ENCODE measurements at places on chromosomes 12 and 14.

DNA sequence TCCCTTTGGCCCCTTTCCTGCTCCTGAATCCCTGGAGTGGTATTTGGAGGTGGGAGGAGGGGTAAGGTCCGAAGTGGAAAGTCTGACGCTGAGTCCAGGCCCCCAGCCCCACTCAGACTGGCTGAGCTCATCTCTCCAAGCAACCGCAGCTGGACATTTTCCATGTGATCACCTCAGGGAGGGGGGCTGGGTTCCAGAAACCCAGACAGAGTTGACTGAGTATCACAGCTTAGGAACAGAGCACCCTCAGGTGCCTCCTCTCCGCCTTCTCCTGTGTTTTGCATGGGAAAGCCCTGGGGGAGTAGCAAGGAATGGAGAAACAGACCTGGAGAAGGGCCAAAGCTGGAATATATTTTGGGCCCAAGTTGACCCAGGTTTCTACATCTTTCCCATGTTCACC lies 8.0 kb upstream of the ITGA5 start:
- no peak for DNase-seq

DNA sequence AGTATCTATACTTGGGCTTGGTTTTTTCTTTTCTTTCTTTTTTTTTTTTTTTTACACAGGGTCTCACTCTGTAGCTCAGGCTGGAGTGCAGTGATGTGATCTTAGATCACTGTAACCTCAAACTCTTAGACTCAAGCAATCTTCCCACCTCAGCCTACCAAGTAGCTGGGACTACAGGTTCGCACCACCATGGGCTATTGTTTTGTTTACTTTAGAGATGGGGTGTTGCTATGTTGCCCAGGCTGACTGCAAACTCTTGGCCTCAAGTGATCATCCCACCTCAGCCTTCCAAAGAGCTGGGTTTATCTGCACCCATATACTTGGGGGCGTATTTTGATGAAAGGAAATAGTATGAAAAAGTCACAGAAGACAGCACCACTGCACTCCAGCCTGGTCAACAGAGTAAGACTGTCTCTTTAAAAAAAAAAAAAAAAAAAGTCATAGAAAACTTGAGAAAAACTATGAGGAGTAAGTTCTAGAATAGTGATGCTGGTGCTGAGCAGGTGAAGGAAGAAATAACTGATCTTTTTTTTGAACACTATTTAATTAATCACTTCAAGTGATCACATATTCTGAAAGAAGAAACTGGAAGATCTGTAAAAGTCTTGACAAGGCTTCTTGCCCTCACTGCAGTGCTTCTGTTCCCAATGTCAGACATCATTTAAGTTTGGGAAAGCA lies 53.8 kb upstream of the NPFF start:
- no peak for DNase-seq

DNA sequence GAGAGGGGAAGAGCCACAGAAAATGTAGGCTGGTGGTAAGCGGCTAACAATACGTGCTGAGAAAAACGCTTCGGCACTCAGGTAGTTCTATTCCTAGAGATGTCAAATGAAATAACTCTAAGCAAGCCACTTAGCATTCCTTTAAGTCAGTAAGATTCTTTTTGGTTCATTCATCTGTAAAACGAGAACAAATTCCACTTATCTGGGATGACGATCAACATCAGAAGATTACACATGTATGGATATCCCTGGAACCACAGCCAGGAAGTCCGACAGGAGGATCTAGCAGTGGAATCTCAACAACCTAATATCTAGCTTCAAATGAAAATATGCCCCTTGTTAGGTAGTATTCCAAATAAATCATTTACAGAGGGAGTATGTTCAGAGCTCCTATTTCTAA lies 74.6 kb upstream of the CDKN3 start:
- DNase-seq = no peak

GRCh38 chr14:36241183-36241582 lies 64.7 kb upstream of the PTCSC3 start:
- no peak for DNase-seq

GRCh38 chr12:55755246-55755645 lies 12.3 kb downstream of the GDF11 start:
- DNase-seq = no peak

GRCh38 chr12:3288690-3289089 lies 202.3 kb upstream of the PRMT8 start:
- no peak for DNase-seq

- no peak for DNase-seq
Measured at GRCh38 chr14:89386212-89386886, 30.7 kb downstream of the FOXN3 start.

- DNase-seq = no peak
Measured at GRCh38 chr12:105467710-105468366, 137.3 kb downstream of the C12orf75 start.

DNA sequence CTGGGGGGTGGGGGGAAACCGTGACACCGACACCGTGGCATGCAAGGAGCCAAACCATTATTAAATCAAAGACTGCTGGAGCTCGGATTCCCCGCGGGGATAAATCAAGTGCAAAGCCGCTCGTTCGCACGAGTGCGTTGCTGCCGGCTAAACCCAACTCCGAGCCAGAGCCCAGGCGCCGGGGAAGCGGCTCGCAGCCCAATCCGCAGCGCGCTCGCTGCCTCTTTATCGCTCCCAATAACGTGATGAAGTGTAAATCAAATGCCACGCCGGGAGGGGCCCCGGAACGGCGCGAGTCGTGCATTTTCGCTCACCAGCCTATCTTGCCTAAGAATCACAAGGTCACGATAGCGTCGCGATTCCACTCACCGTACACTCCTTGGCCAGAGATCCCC lies 1.3 kb downstream of the MDGA2 start:
- DNase-seq = no peak

- no peak for DNase-seq
Measured at GRCh38 chr14:88333036-88333435, 10.0 kb upstream of the KCNK10 start.

- DNase-seq = no peak
Measured at GRCh38 chr12:111174961-111175345, 193.9 kb downstream of the PHETA1 start.

GRCh38 chr12:29543036-29543435 lies 45.5 kb upstream of the OVCH1 start:
- no peak for DNase-seq

GRCh38 chr14:95320078-95320895 lies 579 bp upstream of the CLMN start:
- no peak for DNase-seq

- DNase-seq = no peak
Measured at GRCh38 chr12:83472772-83473171, 786.1 kb downstream of the TMTC2 start.

GRCh38 chr12:47557386-47557785 lies 148.4 kb downstream of the RPAP3 start:
- no peak for DNase-seq

DNA sequence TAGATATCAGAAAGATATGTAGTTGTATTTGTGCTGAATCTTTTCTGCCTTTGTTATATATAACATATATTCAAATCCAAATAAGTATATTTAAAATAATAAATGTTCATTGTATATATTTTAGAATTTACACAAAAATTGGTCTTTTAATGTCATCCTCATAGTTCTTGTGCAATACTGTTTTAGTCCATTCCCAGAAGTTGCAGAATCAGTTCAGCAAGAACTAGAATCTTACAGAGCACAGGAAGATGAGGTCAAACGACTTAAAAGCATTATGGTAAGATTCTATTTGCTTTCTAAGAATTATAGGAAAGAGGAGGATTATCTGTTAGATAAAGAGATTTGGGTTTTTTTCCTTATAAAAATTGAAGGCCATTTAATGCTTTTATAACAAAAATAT lies 51.0 kb downstream of the SCFD1 start:
- no peak for DNase-seq

GRCh38 chr12:115817389-115817788 lies 460.1 kb downstream of the MED13L start:
- no peak for DNase-seq

GRCh38 chr14:102209224-102209966 lies 69.7 kb downstream of the WDR20 start:
- DNase-seq = no peak

- DNase-seq = no peak
Measured at GRCh38 chr14:24857277-24857676, 192.7 kb downstream of the STXBP6 start.

GRCh38 chr12:96766232-96766631 lies 140.8 kb upstream of the NEDD1 start:
- no peak for DNase-seq

DNA sequence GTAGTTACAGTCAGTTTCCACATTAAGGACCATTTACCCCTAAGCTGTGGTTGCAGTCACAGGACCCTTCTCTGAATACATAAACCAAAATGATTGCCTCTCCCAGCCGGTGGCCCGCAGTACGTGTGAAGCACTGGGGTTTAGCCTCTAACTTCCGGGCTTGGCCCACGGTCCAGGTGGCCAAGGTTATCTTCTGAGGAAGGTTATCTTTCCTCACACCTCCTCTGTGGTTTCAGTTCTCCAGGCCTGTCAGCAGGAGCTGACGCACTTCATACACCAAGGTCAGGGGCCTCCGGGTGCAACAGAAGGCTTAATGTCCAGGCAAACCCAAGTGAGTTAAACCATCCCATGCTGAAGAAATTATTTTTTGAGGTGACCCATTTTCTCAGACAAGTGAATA lies 291.0 kb upstream of the FKBP4 start:
- DNase-seq = no peak

- no peak for DNase-seq
Measured at GRCh38 chr12:120658286-120659150, 18.1 kb downstream of the CABP1 start.

- no peak for DNase-seq
Measured at GRCh38 chr14:81344481-81345160, 55.5 kb downstream of the STON2 start.

GRCh38 chr12:68227356-68227755 lies 1.7 kb upstream of the IL26 start:
- DNase-seq = no peak

DNA sequence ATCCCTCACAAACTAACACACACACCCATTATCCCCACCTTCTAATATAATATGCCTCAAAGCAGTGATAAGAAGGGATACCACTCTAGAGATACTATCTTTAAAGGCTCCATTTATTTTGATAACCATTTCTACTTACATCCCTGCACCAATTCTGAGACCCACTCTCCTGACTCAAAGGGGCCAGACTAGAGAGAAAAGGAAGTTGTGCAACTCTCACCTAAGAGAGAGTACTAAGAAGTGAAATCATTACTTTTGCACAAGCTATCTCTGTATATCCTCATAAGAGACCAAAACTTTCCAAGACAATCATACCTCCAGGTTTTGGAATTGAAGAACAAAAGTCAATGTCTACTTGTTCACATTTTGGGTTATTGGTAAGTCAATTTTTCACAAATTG lies 45.4 kb upstream of the USP15 start:
- no peak for DNase-seq

- DNase-seq = no peak
Measured at GRCh38 chr12:115295886-115296285, 611.9 kb upstream of the TBX3 start.

DNA sequence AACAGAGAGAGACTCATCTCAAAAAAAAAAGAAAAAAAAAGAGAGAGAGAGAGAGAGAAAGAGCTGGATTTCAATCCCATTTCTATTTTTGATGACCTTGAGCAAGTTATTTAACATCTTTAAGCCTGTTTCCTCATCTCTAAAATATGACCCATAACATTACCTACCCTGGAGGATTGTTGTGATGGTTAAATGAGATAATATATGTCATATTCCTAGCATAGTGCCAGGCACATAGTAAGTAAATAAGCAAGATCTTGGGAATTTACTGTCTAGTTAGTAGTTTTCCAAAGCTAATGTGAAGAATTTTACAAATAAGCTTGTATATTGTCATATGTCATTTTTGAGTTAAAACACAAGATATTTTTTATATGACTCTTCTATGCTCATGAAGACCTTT lies 236.5 kb downstream of the PHLDA1 start:
- no peak for DNase-seq

DNA sequence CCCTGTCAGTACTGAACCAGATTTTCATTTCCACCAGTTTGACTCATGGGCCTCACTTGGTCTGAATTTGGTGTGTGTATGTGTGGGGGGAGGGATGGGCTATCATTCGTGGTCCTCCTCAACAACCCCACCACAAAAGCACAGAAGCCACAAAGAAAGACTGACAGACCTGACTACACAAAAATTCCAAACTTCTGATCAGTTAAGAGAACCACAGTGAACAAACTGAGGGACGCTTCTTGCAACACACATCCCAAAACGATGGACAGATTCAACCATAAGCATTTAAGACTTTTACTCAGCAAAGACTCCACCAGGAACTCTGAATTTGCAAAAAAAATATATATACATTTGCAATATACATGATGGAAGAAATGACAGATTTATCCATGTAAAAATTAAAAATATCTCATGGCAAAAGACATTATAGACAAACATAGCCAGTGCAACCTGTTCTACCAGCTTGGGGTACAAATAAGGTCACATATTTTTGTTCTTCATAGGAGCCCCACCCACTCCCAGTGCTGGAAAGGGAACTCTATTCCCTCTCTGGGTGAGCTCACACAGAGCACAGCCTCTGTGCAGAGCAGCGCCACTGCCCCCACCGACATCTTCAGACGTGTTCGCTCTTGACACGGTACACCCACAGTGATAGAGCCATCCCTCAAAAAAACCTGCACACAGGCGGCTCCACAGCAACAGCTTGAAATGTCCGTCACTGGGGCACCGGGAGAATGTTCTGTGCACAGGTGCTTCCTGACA lies 49.7 kb downstream of the JAG2 start:
- no peak for DNase-seq

- DNase-seq = no peak
Measured at GRCh38 chr14:101991352-101991751, 27.0 kb downstream of the DYNC1H1 start.

- DNase-seq = no peak
Measured at GRCh38 chr14:99138999-99139865, 132.8 kb downstream of the BCL11B start.

DNA sequence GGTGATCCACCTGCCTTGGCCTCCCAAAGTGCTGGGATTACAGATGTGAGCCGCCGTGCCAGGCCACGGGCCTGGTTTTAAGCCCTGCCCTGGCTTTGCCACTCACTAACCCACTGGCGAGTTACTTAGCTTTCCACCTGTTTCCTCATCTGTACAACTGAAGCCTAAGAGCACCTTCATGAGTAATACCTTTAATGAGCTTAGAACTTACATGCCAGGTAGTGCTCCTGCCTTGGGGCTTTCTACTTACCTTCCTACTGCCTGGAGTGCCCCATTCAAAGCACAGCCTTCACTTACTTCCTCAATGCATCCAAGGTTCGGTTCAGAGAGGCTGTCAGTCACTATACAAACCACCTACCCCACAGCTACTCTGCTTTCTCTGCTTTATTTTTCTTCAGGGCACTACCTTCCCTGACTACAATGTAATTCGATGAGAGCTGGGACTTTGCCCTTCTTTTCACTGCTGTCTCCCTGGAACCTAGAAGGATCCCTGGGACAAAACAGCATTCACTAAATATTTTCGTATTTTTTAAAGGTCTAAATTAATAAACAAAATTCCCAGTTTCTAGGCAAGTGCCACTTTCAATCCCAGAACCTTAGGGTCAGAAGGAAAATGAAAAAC lies 13.8 kb downstream of the ZCCHC8 start:
- no peak for DNase-seq

Data from liver (tissue), 10 donors.